ENCODE measurements at places on chromosomes 16 and 17.

- no peak for DNase-seq
Measured at GRCh38 chr16:49560004-49560830, 186.6 kb downstream of the C16orf78 start.

GRCh38 chr17:79539944-79540705, 70.7 kb downstream of the RBFOX3 start:
- no peak for DNase-seq

DNA sequence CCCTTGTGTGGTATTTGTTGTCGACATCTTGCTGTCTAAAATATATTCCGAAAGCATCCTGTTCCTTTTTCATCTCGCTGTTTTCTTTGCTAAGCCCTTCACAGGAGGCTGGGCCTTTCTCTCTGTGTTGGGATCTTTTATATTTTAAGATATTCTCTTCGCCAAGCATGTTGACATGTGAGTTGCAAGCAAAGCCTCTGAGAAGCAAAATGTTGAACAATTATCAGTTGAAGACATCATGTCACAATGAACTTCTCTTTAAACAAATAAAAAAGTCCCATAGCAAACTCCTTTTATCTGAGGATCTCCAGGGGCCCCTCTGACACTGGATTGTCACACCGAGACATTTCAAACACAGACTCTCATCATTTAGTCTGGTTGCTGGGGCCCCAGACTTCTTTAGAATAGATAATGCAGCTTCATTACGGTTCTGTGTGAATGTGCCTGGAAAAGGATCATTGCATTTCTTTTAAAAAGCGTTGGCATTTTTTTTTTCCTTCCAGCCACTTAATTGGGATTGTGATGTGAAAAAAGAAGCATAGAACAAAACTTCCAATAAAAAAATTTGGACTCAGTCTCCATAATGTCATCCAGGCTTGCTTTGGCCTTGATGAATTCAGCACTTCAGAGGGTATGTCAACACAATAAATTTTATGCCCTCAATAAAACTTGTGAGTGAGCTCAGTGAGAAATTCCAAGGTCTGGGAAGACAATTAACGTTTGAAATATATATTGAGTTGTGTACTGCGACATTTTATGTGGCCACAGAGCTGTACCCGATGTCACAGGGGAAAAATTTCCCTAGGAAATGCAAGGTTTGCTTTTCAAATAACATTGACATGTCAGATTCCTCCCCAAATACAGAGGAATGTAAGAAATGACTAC, 496.8 kb downstream of the XYLT1 start:
- DNase-seq = no peak

DNA sequence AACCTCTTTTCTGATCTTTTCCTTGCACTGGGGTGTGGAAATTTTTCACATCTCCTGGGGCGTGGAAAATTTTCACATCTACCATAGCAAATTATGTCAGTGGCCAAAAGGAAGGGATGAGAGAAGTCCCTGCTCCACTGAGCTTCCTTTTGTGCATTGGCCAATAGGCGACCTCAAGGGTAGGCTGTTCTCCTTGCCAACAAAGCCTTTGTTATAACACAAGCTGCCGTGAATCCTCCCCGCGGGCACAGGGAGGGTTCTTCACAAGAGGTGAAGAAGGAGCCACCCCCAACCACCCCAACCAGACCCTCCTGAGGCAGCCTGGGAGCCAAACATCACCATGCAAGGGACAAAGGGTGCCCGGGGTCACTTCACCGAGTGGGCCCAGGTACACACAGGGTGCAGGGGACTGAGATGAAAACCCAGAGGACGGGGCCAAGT, 6.5 kb downstream of the SLC5A11 start:
- DNase-seq = no peak

- DNase-seq = no peak
Measured at GRCh38 chr17:66713533-66714042, 121.3 kb upstream of the CACNG5 start.

GRCh38 chr16:70591615-70592014, 54.7 kb upstream of the IL34 start:
- DNase-seq = no peak

DNA sequence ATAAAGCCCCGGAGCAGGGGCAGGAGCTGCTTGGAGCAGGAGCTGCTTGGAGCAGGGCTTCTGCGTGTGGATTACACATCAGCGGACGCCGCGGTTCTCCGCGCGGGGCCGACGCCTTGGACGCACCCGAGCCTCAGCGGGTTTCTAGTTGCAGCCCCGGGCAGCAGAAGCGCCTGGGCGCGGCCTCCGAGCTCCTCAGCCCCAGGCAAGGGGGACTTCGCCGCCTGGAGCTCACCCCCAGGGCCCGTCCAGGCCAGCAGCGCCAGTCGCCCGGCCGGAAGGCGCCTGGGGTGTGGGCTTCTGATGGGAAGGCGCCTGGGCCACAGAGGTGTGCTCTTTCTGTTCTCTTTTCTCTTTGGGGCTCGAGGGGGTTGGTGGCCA, 6.3 kb downstream of the FOXF1 start:
- no peak for DNase-seq

DNA sequence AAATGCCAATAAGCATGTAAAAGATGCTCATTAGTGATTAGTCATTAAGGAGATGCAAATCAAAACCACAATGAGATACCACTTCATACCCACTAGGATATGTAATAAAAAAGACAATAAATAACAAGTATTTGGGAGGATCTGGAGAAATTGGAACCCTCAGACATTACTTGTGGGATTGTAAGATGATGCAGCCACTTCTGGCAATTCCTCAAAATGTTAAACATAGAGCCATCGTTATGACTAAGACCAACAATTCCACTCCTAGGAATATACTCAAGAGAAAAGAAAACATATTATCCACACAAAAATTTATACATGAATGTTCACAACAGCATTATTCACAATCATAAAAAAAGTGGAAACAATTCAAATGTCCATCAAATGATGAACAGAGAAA, 336.2 kb upstream of the PMFBP1 start:
- no peak for DNase-seq

DNA sequence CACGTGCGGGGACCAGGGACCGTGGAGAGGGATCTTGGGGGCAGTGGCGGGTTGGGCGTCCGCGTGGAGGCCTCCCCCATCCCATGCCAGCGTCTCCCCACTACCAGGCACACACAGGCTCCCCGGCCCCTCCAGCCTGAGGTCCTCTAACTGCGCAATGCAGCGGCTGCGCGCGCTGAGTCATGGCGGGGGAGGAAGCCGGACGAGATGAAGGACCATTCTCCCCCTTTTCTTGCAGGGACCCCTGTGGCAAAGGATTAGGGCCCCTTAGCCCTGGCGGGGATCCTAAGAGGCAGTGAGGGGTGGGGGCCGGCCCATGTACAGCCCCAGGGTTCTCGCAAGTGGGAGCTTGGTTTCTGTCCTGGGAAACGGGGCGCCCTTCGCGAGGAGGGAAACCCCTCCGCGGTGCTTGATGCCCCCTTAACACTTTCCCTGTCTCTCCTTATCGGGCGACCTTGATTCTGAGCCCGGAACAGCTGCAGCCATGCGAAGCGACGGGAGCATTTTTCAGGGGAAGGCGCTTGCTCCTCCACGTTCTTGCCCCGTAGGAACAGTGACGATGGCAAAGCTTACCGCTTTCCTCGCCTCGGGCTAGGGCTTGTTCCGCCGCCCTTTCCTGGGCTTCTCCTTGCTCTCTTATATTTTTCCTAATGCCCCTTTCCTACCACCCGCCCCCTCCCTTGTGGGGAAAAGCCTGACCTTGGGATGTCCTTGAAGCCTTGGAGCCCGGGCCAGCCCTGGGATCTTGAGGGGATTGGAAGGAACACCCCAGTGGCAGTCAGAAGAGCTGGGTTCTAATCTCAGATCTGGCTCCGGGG, 592 bp downstream of the ALDOA start:
- DNase-seq = no peak

DNA sequence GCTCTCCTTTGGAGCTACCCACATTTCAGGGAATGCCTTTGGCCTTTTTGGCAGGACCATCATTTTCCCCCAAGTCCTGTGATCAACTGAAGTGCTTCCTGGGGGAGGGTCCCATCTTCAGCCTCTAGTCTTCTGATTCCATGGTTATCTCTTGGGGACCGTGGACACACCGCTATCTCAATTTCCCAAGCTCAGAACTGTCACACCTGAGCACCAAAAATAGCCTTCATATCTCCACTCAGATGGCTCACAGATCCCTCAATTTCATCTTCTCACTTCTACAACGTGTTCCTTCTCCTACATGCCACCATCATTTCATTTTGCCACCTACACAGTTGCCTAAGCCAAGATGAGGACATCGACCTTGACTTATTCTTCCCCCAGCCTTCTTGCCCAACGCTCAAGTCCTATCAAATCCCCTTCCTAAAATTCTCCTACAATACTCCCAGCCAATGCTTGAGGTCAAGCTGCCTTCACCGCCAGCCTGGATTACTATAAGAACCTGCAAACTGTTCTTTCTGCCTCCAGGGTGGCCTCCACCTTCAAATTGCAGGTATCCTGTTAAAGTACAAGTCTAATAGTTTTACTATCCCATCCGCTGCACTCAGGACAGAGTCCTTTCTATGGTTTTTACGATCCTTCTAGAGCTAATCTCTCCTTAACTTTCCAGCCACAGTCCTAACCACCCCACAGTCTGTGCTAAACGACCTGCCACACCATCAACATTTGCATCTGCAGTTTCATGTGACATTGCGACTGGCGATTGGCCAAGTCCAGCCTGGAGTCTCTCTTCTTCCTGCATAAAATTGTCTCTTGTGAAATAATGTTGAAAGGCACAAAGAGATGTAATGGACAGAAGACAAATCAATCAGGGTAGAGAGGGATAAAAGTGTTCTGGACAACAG, 6.2 kb downstream of the ATP6V0D1 start:
- DNase-seq = no peak

DNA sequence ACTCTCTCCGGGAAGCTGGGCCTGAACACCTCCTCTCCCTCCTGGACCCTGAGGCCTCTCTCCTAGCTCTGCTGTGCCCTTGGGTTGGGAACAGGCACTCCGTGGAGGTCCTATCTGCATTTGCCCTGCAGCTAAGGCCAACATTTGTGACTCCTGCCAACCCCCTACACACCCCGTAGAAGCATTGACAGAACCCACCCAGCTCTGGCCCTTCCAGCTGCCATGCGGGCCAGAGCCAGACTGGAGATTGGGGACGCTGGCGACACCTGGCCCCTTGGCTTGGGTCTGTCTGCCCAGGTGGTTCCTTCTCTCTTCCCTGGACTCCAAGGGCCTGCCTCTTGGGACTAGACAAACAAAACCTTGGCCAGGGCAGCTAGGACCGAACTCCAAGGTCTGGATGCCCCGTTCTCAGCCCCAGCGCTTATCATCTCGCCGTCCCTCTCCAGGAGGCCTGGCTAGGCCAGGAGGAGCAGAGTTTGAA, 644 bp upstream of the RHBDF2 start:
- DNase-seq = no peak

GRCh38 chr17:64001763-64002529, 3.8 kb downstream of the PRR29 start:
- DNase-seq = no peak

- no peak for DNase-seq
Measured at GRCh38 chr17:9845306-9845705, 19.6 kb downstream of the GLP2R start.

DNA sequence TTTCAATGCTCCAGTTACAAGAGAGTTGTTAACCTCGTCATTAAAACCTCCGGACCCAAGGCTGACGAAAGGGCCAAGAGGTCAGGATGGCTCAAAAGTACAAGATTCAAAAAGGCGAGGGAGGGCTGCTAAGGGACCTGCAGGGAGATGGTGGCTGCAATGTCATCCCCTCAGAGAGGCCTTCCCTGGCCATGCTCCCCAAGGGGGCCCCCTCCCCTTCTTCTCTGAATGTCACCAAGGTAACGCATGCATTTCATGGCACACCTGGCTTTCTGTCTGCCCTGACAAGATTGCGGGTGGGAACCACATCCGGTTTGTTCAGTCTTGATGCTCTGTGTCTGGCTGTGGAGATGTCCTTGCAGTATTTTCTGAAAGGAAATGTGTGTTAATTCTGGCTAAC, 89.9 kb downstream of the C16orf78 start:
- DNase-seq = no peak

- no peak for DNase-seq
Measured at GRCh38 chr17:71869841-71870545, 250.8 kb upstream of the SOX9 start.

DNA sequence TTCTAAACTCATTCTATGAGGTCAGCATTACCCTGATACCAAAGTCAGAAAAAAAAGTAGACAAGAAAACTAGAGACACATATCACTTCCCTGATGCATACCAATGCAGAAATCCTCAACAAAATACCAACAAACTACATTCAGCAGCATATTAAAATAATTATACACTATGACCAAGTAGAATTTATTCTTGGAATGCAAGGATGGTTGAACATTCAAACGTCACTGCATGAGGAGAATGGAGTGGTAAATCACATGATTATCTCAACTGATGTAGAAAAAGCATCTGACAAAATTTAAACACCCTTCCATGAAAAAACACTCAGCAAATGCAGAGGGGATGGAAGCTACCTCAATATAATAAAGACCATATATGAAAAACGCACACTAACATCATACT, 155.0 kb upstream of the KCNJ18 start:
- no peak for DNase-seq

- DNase-seq = no peak
Measured at GRCh38 chr16:64711596-64711995, 410.3 kb downstream of the CDH11 start.

DNA sequence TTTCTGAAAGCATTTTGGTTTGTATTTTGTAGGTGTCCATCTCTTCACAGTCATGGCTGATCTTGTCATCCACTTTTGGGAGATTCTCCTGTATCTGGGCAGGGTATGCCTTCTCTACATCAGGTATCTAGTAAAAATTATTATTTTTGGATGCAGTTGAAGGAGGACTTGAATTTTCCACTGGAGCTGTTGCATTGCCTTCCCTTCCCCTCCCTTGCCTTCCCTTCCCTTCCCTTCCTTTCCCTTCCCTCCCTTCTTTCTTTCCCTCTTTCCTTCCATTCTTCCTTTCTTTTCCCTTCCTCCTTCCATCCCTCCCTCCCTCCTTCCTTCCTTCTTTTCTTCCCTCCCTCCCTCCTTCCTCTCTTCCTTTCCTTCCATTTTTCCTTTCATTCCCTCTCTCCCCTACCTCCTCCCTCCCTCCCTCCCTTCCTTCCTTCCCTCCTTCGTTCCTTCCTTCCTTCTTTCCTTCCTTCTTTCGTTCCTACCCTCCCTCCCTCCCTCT, 33.8 kb upstream of the CPHXL start:
- no peak for DNase-seq

GRCh38 chr16:66429290-66429962, 2.3 kb downstream of the BEAN1 start:
- DNase-seq = no peak

All from NCI-H187 treated with DMSO at 0.1 percent for 48 hours (cell line).